Stimulated activated CD4-positive, alpha-beta T cell treated with anti-CD3 and anti-CD28 coated beads, TNF-alpha, amount 100 ng/mL, for 1 hour (primary cell): ENCODE measurements at places on chromosomes 1 and 21.

DNA sequence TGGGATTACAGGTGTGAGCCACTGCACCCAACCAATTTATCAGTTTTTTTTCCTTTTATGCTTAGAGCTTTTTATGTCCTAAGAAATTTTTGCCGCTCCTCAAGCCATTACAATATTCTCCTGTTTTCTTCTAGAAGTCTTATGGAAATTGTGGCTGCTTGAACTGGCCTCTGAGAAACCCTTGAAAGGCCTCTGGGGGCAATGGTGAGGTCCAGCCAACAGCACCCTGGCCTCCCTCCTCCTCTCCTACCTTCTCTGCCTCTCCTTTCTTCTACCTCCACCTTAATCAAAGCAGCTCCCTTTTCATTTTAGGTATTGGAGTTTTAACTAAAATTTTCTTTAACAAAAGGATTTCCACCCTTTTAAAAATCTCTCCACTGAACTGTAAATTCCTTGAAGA lies 24.5 kb upstream of the RGS16 start:
- no peak for DNase-seq

GRCh38 chr1:114222920-114223319 lies 69.3 kb upstream of the SYT6 start:
- no peak for DNase-seq

GRCh38 chr1:64186138-64186897 lies 17.1 kb upstream of the UBE2U start:
- no peak for DNase-seq

DNA sequence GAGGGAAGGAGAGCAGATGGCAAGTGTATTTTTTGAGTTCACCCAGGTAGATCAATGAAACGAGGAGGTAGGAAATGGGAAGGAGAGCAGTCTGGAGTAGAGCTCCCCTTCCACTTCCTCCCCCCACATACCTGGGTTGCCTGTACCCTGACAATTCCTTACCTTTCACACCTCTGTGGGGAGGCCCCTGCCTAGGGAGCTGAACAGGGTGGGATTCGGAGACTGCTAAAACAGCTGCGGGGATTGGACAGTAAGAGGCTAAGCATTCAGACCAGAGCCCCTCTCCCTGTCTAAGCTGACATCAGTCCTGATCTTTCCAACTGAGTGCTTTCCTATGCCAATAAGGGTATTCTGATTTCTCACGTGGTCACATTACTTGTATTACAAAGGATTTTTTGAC lies 14.5 kb downstream of the RCSD1 start:
- DNase-seq = no peak

- no peak for DNase-seq
Observed at GRCh38 chr1:5369223-5369622, 623.0 kb downstream of the NPHP4 start.

DNA sequence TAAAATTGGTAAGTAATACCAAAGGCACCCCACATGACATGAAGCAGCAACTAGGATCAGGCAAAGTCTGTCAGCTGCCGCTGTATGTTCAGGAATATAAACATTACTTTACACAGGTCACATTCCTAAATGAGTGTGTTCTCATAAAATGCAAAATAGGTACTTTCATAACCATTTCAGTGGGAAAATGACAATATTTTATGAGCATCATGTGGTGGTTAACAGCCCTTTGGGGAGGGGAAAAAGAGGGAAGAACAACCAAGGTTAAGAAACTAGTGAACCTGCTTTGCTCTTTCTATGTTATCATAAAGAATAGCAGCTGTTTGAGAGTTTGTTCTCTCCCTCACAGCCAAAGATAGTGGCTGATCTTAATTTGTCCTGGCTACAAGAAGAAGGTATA lies 105.4 kb upstream of the LBR start:
- DNase-seq = no peak

- DNase-seq = no peak
Observed at GRCh38 chr21:31038376-31038775, at the start of gene KRTAP19-8. TSS of gene KRTAP19-8 (minus strand) at chr21:31038476. CDS start at chr21:31038443, 33 bp downstream.

GRCh38 chr1:94807742-94808491 lies 12.2 kb upstream of the SLC44A3 start:
- no peak for DNase-seq

DNA sequence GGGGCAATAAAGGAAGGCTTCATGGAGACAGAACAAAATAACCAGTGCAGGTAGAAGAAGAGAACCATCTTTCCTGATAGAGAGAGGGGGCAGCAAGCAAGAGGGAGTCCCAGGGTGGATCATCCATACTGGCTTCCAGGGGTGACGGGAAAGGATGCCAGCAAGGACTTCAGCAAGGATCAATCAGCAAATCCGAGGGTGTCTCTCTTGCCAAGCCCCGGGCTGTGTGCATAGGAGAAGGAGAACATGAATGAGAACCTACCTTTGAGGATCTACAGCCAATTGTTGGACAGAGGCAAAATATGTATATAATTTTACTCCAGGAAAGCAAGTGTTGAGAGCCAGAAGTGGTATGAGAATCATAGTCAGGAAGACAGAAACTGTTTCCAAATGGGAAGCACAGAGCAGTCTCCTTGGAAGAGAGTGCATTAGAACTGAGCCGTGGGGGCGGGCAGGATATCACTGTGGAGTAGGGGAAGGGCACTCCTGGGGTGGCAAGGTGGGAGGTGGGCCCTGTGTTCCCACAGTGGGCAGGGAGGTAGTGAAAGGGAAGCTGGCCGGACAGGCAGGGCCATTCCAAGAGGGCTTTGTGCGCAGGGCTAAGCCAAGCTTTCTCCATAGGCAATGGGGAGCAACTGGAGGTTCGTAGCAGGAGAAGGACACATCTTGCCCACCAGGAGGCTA lies 1.1 kb upstream of the S100A9 start:
- DNase-seq = no peak

GRCh38 chr1:178946416-178946815 lies 75.5 kb upstream of the ANGPTL1 start:
- no peak for DNase-seq

GRCh38 chr1:35377555-35377954 lies 109.0 kb downstream of the ZMYM4 start:
- DNase-seq = no peak
